KG1 (cell line): ENCODE measurements at places on chromosomes 16 and 17.

- DNase-seq: no peak
Measured at GRCh38 chr17:55177855-55178217, 86.9 kb upstream of the HLF start.

GRCh38 chr17:33142705-33143299 is 150.3 kb downstream of the ASIC2 start:
- DNase-seq: no peak

DNA sequence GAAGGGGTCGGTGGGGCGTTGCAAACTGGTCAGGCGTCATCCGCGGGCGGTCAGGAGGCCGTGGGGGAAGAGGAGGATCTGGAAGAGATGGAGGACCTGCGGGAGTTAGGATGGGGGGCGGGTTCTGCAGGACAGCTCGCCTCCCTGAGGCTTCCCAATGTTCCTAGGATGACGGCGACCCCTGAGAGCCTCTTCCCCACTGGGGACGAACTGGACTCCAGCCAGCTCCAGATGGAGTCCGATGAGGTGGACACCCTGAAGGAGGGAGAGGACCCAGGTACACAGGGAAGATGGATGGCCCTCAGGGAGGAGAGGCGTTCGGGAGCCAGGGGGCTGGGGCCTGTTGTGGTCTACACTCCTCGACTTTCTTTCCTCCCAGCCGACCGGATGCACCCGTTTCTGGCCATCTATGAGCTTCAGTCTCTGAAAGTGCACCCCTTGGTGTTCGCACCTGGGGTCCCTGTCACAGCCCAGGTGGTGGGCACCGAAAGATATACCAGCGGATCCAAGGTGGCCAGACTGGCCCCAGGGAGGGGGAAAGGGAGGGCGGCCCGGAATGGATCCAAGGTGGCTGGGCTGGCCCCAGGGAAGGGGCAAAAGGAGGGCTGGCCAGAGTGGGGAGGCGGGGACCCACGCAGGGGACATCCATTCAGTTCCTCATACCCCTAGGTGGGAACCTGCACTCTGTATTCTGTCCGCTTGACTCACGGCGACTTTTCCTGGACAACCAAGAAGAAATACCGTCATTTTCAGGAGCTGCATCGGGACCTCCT is 839 bp downstream of the PLD2 start:
- DNase-seq: no peak

GRCh38 chr17:27596566-27597187 is 34.3 kb upstream of the LGALS9 start:
- no peak for DNase-seq

DNA sequence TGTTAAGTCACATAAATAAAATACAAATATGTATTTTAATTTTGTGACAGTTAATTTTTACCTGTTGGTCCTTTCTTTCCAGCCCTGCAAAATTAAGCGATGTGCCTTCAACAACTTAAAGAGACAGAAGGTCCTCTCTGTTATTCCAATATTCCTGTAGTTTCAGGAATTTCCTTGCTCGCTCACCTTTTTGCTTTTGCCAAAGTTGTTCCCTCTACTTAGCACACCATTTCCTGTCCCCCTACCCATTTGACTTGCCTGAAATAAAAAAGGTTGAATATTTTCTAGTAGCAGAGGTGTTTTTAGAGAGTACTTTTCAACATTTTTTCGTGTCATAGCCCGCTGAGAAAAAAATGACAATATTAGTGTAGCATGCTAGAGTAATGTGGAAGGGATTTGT is 556 bp upstream of the MYH2 start:
- DNase-seq: no peak

GRCh38 chr17:35081638-35082037 is 18.1 kb upstream of the RFFL start:
- no peak for DNase-seq

DNA sequence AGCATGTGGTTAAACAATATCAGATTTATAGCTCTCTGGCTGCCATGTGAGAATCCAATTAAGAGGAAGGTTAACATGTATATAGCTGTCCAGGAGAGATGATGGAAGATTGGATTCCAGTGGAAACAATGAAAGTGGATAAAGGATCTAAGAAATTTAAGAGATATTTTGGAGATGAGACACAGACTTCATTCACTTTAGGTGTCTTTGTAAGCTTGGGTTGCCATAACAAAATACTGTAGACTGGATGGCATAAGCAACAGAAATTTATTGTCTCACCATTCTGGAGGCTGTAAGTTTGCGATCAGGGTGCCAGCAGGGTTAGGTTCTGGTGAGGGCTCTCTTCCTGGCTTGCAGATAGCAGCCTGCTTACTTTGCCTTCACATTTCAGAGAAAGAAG is 155.9 kb upstream of the MYOCD start:
- no peak for DNase-seq

GRCh38 chr17:6254036-6254435 is 180.9 kb downstream of the AIPL1 start:
- DNase-seq: no peak

- DNase-seq: no peak
Measured at GRCh38 chr17:35786941-35787432, 8.5 kb downstream of the MMP28 start.

DNA sequence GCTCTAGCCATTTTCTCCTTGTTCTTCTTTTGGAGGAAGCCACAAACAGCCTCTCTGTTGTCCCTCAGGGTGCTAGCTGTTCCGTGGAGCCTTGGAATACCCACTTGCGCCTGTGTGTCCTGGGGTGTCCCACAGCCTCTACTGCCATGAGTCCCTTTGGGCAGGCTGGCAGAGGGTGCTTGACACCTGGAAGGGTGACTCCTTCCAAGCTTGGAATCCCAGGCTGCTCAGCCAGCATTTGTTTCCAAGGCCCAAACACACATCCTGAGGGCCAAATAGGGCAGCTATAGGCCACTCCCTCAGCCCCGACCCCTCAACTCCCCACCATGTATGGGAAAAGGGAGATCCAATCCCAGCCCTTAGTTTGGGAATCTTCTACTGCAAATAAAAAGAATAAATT is 14.9 kb downstream of the ZNHIT3 start:
- no peak for DNase-seq

- no peak for DNase-seq
Measured at GRCh38 chr17:38871247-38872015, 1.6 kb downstream of the LASP1 start.

DNA sequence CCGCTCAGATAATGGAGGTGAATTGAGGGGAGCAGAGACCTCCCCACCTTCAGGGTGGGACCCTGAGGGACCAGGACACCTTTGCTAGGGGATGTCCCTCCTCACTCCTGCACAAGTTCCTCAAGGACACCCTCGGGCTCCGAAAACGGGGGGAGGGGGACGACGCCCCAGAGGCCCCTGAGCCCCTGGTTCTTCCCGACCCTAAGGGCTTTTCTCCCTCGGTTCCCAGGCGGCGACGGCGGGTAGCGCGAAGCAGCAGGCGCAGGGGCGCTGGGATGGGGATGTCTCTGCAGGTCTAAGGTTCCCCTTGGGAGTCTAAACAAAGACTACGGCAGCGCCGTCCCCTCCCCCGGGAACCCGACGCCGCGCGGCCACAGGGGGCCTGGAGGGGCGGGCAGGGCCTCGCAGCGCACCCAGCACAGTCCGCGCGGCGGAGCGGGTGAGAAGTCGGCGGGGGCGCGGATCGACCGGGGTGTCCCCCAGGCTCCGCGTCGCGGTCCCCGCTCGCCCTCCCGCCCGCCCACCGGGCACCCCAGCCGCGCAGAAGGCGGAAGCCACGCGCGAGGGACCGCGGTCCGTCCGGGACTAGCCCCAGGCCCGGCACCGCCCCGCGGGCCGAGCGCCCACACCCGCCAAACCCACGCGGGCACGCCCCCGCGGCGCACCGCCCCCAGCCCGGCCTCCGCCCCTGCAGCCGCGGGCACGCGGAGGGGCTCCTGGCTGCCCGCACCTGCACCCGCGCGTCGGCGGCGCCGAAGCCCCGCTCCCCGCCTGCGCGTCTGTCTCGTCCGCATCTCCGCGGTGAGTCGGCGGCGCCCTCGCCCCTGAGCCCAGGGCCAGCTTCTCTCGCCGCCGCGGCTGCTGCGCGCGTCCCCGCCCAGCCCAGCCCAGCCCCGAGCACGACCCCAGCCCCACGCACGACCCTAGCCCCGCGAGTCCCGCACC is 36.7 kb upstream of the NDRG4 start:
- no peak for DNase-seq

GRCh38 chr17:28272166-28272565 is 46.8 kb upstream of the TMEM97 start:
- DNase-seq: no peak
